ENCODE measurements at places on chromosomes 7 and 10.

DNA sequence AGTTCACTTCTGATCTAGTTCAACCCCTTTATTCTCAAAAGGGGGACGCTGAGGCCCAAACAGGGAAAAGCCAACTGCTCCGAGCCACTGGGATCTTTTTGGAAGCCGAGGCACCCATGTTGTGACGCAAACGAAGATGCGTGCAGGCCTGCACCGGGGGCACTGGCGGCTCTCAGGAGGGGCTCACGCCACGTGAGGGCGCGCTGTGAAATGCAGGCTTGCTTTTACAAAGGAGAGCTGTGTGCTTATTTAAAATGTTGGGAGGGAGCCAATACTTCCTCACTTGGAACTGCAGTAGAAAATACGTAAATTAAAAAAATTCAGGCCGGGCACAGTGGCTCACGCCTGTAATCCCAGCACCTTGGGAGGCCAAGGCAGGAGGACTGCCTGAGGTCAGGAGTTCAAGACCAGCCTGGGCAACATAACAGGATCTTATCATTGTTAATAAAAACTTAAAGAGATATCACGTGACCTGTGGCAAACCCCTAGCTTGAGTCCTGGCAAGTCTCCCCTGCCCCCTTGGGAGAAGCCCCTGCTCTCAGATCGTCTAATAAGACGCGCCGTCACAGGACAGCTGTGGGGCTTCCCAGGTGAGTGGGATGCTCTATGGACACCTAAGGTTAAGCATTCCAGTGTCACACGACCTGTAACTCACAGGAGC lies 16.3 kb downstream of the BRI3 start:
- no peak for DNase-seq

DNA sequence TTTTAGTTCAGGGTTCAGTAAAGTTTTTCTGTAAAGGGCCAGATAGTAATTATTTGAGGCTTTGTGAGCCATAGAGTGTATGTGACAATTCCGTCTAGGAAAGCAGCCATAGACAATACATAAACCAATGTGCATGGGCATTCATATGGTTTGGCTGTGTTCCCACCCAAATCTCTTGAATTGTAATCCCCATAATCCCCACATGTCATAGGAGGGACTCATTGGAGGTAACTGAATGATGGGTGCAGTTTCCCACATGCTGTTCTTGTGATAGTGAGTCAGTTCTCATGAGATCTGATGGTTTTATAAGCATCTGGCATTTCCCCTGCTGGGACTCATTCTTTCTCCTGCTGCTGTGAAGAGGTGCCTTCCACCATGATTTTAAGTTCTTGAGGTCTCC lies 29.9 kb downstream of the SEC61G start:
- no peak for DNase-seq

GRCh38 chr10:58662314-58662713 lies 149.6 kb downstream of the BICC1 start:
- DNase-seq, result no peak

DNA sequence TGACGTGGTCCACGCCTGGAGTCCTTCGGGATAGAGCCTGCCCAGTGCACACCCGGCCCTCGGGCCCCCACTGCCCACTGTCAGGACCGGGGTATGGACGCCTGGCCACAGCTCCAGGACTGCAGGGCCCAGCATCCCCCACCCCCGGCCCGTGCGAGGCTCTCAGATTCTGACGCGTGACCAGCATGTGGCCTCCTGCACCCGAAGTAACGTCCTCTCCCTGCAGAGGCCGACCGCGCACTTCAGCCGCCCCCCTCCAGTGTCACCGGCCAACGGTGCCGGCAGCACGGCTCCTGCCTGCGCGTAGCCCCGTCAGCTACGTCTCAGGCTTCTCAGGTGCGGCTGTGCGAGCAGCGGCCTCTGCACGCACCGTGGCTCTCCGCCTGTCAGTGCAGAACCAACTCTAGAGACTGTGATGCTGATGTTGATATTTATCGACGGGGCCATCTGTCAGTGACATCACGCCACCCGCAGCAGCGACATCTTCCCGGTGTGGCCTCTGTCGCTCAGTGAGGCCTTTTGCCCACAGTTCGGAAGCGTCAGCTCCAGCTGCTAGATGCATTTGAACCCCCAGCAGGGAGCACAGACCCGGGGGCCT lies 40.1 kb upstream of the ADGRA1 start:
- no peak for DNase-seq

- DNase-seq, result no peak
Measured at GRCh38 chr10:6343305-6344010, 140.7 kb downstream of the PFKFB3 start.

DNA sequence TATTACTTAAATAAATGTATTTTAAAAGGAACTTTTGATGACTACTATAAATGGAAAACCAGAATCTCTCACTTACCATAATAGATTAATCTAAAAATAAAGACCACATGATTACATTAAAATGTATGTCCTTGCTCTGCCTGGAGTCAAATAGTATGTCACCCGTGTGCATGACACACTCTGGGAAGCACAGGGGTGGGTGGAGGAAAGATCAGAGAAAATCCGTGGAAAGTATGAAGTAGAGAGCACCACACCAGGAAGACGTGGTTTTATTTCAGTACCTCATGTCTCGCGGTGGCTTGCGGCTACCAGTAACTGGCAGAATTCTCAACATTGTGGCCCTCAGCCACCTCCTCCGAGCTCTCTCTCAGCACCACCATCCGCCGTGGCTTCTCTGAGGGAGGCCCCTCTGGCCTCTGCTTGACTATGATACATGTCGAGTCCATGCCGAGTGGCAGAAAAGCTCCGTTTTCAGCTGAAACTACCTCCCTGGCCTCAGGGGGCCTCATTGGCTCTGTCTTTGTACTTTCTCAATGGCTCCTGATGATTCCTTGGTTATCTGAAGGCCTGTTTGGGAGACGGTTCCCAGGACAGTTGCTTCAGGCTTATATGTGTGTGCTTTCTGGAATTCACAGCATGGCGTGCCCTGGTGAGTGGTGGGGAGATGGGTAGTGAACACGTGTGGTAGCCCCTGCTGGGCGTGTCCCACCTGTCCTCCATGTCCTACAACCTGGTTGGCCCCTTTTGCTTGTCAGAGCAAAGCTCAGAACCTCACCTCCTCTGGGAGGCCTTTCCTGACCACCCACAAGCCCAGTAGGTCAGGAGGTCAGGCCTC lies 49.8 kb downstream of the LHPP start:
- peak; percentile 32 for DNase-seq

- no peak for DNase-seq
Measured at GRCh38 chr7:107803009-107803610, at the start of gene SLC26A3. SLC26A3 (minus strand) TSS chr7:107803223; CDS start chr7:107794509, 8,714 bp downstream.

DNA sequence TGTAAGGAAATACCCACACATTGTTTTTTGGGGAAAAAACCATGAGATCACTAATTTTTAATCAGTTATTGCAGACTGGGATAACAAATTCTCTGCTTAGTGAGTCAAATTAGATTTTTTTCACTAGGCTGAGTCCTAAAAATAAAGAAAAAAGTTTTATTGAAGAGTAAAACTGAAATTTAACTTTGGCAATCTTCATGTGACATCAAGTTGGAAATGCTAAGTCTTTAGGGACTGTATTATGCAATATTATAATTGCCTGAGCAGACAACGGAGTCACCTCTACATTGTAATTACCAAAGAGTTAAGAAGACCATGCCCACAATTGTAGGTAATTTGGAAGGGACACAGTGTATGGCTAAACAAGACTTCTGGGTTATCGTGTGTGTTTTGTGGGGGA lies 2.2 kb upstream of the CLEC5A start:
- DNase-seq, result no peak

GRCh38 chr7:27388561-27388960 lies 146.0 kb downstream of the EVX1 start:
- DNase-seq, result no peak

Data from stimulated activated CD8-positive, alpha-beta memory T cell treated with anti-CD3 and anti-CD28 coated beads, Interleukin-4, amount 100 ng/mL, for 48 hours (primary cell).